ENCODE measurements at places on chromosomes 11 and 22.

GRCh38 chr22:29747832-29748231 is 19.0 kb downstream of the ZMAT5 start:
- no peak for DNase-seq

DNA sequence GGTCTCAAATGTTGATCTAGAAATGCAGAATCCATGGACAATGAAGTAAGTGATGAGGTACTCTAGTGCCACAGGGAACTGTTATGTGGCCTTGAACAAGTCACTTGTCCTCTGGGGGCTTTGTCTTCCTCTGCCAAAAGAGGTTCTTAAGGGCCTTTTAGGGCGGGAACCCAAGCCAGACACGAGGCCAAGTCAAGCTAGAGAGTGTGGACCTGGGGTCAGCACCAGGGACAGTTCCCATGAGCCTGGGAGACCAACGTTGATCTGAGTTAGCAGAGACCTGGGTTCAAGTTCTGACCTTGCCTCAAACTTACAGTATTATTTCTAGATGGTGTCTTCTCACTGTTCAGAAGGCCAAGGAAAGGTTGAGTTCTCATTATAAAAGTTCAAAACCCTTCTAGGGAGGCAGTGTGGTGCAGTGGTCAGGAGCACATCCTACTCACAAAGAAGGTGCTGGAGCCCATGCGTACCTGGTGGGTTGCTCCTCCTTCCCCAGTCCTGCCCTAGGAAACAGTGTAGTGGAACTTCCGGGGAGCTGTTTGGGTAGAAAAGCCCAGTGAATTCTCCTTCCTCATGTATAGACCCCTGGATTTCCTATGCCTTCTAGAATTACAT is 121.5 kb downstream of the CHST1 start:
- DNase-seq, result no peak

DNA sequence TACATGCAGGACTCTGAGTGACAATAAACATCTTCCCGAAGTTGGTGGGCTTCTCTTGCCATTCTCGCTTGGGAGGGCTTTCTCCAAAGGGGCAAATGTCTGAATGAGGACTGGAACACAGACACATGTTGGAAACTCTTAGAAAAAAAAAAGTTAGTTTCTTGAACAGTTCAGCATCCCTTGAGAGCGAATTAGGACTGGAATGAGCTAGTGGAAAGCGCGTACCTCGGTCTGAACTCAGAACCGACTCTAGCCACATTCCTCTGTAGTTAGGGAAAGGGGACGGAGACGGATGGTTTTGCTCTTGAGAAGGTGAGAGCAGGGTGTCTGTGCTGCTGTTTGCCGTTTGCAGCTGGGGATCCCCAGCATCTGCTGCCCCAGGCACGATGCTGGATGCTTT is 517.3 kb downstream of the TBC1D22A start:
- no peak for DNase-seq

- no peak for DNase-seq
Measured at GRCh38 chr11:11605821-11606450, 15.9 kb downstream of the GALNT18 start.

- DNase-seq, result no peak
Measured at GRCh38 chr22:38572065-38572464, 2.1 kb upstream of the DMC1 start.

- no peak for DNase-seq
Measured at GRCh38 chr11:67160045-67160444, 41.0 kb downstream of the KDM2A start.

- DNase-seq, result no peak
Measured at GRCh38 chr11:69192301-69192721, 36.6 kb downstream of the SMIM38 start.

GRCh38 chr22:28012832-28013460 is 93.9 kb upstream of the PITPNB start:
- DNase-seq, result no peak

DNA sequence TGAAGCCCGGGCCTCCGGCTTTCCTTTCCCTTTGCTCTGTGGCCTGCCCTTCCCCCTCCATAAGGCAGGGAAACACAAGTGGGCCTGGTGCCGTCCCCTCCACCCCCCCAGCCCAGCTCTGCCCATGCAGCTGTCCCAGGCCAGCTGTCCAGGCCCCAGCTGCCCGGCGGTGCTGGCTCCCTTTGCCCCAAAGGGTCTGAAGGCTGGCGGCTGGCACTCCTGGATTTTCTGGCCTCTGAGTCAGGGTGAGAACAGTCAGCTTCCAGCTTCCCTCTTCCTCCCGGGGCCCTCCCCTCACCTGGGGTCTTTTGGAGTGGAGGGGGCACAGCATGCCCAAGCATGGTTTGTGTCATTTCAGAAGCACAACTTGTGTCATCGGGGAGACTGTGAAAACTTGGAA is 27.8 kb downstream of the CD82 start:
- no peak for DNase-seq

- no peak for DNase-seq
Measured at GRCh38 chr11:38648604-38649003, 2050.6 kb upstream of the RAG2 start.

DNA sequence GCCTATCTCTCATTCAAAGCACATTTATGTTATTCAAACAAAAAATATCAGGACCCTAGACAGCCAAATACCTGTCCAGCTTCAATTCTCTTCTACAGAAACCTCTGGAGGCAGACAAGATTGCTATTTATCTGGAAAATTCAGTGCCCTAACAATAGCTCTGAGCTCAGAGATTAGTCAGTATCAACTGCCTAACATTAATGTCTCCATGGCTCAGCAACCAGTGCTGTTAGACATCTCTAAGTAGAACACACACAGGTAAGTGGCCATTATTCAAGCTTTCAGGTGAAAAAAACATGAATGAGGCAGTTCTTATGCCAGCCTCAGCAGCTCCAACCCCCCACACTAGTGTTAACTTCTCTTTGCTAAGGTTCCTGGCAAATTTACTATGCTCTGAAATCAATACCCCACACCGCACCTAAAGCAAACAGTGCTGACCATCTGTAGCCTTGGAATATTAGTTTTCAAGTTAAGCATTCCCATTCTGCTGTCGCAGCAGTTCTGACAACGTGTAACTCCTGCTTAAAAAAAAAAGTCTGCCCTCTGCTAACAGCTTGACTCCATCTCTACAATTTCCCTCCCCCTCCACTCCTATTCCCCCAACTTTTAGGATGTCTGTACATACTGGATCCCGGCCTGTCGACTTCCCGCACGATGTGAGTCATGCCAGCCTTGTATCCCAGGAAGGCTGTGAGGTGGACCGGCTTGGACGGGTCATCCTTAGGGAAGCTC is 1.5 kb downstream of the RPL3 start:
- DNase-seq, result no peak

GRCh38 chr22:49753961-49754695 is 73.5 kb downstream of the BRD1 start:
- DNase-seq, result no peak

GRCh38 chr11:114219559-114220349 is 76.4 kb upstream of the NNMT start:
- DNase-seq, result no peak

GRCh38 chr22:21691816-21692215 is 26.0 kb downstream of the PPIL2 start:
- DNase-seq, result no peak

DNA sequence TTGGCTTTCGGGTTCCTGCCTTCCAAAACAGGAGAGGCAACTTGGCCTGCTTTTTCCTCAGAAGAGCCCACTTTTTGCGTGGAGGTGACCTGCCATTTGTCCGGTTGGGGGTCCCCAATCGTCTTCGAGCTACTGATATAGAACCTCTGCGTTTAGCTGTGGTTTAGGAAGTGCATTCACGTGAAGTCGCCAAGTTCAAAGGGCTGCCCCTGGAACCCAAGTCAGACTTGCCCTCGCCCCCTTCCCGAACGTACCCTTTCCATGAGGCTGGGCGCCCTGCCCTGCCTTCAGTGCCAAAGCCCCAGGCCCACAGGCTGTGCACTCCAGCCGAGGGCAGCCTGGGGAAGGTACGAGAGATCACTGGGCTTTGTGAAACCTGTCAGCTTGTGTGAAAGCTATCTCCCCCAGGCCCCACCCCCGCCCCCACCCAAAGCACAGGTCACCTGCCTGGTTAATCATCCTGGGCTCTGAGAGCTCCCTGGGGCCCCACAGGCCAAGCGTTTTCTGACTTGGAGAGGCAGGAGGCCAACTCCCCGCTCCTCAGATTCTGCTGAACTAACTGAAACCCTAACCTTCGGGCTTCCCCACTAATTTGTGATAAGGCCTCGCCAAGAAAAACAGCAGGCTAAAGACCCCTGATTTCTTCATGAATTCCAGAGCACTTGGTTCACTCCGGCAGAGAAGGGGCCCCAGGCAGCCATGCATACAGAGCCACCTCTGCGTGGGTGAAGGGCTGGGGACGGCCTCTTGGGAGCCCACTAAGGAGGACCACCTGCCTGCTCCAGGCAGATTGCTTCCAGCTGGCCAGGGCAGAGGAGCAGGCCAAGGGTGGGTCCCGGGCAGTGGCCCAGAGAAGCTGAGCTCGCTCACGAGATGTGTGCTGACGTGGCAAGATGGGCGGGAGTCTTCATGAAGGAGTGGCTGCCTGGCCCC is 25.8 kb upstream of the KCNQ1OT1 start:
- no peak for DNase-seq

GRCh38 chr11:83990160-83990733 is 704.1 kb upstream of the CCDC90B start:
- no peak for DNase-seq

DNA sequence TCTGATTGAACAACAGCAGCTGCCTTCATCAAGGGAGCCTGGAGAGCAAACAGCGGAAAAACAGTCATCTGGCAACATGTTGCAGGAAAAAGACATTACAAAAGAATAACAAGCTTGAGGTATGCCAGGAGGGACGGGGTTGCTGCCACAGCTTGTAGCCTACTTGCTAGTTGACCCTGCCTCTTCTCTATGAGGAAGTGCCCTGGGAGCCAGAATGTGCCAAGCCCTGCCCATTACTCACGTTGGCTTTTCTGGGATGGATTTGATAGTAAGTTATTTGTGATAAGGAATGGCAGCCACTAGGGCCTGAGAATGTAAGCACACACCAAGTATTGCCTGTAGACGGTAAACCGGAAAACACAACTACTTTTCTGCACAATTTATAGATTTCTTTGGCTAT is 113.5 kb upstream of the KIRREL3 start:
- DNase-seq, result no peak

DNA sequence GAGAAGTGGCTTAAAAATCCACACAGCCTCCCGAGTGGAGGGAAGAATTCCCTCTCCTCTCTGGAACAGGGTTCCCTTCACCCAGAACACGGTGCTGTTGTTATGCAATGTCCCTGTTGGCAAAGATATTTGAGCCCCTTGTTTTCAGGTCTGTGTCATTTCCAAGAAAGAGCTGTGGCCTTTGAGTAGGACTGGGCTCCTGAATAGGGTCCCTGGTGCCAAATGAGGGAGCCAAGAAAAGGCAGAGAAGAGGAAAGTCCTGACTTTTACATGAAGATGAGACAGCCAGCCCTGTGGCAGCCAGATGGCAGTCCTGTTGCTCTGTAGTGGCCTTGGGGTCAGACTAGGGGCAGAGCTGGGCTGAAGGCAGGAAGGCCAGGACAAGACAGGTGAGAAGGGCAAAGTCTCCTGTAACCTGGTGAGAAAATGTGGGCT is 51.2 kb upstream of the ELF5 start:
- no peak for DNase-seq

- no peak for DNase-seq
Measured at GRCh38 chr11:133951327-133952198, 5.2 kb downstream of the IGSF9B start.

- DNase-seq, result no peak
Measured at GRCh38 chr22:31905356-31905755, 39.0 kb upstream of the YWHAH start.

DNA sequence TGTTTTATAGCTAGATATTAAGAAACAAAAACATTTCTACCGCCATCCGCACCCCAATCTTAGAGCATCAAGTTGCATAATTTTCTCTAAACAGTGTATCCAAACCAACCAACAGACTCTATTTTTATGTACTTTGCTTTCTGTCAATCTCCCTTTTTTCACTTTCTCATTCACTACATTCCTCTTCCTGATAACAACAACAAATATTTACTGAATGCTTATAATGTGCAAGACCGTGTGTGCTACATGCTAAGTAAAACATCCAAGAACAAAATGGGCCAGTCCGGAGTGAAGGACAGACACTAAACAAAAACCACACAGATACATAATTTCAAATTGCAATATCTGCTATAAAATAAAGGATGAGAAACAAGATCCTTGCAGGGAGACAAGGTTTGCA is 38.6 kb upstream of the SOX6 start:
- no peak for DNase-seq

GRCh38 chr11:95076981-95077380 is 10.3 kb downstream of the SRSF8 start:
- no peak for DNase-seq
